ENCODE measurements at places on chromosomes 2 and 18. TPM values are rescaled to one million over a fixed set of nuclear protein-coding genes. Genes with fewer than 3 reads are reported as not detected.
A peak's percentile ranks its signal among the peaks of the same experiment; 100 is the strongest.

DNA sequence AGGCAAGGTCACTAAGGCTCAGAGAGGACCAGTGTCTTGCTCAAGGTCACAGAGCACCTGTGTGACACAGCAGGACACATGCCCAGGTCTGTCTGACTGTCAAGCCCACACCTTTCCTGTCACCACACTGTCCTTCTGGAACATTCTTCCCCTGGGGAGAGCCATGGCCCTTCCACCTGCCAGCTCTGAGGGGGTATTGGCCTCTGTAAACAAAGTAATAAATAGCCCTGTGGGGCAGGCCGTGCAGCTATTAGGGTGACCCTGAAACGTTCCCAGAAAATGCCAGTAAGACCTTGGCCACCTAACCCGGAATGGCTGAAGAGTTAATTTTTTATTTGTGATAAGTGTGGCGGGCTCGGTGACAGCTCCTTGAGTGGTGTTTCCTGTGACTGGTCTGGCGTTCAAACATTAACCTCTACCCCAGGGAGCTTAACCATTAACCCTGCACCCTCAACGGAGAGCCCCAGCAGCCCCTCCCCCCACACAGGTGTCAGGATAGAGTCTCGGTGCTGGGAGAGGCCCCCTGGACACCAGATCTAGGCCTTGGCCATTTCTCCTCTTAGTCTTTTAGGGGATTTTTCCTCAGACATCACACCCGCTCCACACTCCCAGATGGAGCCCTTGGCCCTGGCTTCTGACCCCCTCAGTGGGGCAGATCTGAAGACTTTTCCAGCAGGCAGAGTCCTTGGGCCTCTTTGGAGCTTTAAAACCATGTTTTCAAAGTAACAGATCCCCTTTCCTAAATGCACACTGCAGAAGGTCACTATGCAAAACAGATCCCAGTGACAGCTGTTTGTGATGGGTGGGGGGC, 36.6 kb downstream of the SCTR start:
- peaks cover 76% of the 10 kb centered on the region for H3K4me1 ChIP-seq
- H3K27ac ChIP-seq: peak overlapping the region; percentile 69
- H3K27me3 ChIP-seq: no peaks in the 10 kb centered on the region
- H3K4me3 ChIP-seq: no peak overlapping the region
- no peak for DNase-seq

KCNE4 gene
- total RNA-seq: 13.6 TPM

- no peak for DNase-seq
- no peaks in the 10 kb centered on the region for H3K36me3 ChIP-seq
- peaks cover 26% of the 10 kb centered on the region for H3K4me1 ChIP-seq
- H3K4me3 ChIP-seq: no peak overlapping the region
- H3K27me3 ChIP-seq: no peaks in the 10 kb centered on the region
Measured at GRCh38 chr18:77054288-77054605, 78.3 kb downstream of the MBP start.

- no peak overlapping the region for H3K27ac ChIP-seq
- H3K4me1 ChIP-seq: no peaks in the 10 kb centered on the region
- DNase-seq: no peak
- H3K27me3 ChIP-seq: no peaks in the 10 kb centered on the region
- no peak overlapping the region for H3K4me3 ChIP-seq
Measured at GRCh38 chr2:210798180-210798579, 241.8 kb downstream of the CPS1 start.

DNA sequence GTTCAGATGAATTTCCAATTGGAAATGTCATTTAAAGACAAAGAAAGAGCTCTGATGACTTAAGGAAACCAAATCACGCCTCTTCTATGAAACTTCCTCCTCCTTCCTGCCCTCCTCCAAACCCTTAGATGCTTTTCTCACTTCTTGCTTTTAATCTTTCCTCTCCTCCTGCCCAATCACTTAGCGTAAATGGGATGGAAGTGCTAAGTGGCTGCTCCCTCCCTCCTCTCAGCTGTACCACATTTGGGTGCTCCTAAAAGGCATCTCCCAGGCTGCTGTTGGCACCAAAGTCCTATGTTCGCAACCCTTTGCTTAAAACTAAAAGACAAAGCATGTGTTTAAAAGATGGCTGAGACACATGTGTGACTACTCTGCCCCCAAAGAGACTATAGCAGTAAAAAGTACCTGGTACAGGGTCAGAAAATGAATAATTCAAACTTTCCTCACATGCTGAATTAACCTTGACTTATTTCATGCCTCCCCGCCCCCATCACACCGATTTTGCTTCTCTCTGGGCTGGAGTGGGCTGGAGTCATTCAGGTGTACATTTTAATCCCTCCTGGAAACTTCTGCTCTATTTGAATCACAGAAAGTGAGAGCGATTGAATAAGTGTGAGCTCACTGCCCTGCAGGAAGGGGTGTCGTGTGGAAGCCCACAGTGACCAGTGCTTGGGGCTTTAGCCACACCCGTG, 59.2 kb upstream of the KLF7 start:
- no peak overlapping the region for H3K4me3 ChIP-seq
- no peaks in the 10 kb centered on the region for H3K36me3 ChIP-seq
- H3K4me1 ChIP-seq: peaks cover 32% of the 10 kb centered on the region
- H3K27me3 ChIP-seq: no peaks in the 10 kb centered on the region

DNA sequence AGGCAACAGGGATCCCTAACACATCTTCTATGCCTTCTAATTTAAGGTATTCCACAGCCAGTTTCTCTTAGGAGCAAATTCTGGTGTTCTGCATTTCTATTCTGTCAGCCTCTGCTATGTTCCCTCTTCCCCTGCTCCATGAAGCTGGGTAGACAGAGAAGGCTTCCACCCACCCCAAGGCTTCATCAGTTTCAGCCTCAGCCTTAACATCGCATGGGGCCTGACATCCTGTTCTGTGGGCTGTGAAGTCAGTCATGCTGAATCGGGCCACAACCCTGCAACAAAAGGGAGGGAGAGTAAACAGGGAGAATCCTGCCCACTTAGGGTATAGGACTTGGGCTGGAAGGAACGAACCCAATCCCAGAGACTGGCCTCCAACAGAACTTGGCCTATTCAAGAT, 70.6 kb upstream of the PPM1B start:
- no peak overlapping the region for H3K4me3 ChIP-seq
- no peak overlapping the region for H3K27ac ChIP-seq
- no peaks in the 10 kb centered on the region for H3K27me3 ChIP-seq
- no peaks in the 10 kb centered on the region for H3K36me3 ChIP-seq
- no peaks in the 10 kb centered on the region for H3K4me1 ChIP-seq

COL4A3 gene
- total RNA-seq: 36.7 TPM

- peak; percentile 6 for DNase-seq
- no peaks in the 10 kb centered on the region for H3K36me3 ChIP-seq
- H3K4me3 ChIP-seq: no peak overlapping the region
- H3K27ac ChIP-seq: no peak overlapping the region
- peaks cover 42% of the 10 kb centered on the region for H3K4me1 ChIP-seq
- no peaks in the 10 kb centered on the region for H3K27me3 ChIP-seq
Measured at GRCh38 chr2:40244675-40245074, 207.2 kb downstream of the SLC8A1 start.

DSC3 gene
- total RNA-seq: 12.9 TPM

- no peak overlapping the region for H3K27ac ChIP-seq
- H3K4me3 ChIP-seq: no peak overlapping the region
- H3K36me3 ChIP-seq: no peaks in the 10 kb centered on the region
- H3K27me3 ChIP-seq: no peaks in the 10 kb centered on the region
Measured at GRCh38 chr2:65957886-65958285, 477.0 kb upstream of the MEIS1 start.

SGPP2 gene
- 0.28 TPM for total RNA-seq

- peaks cover 8% of the 10 kb centered on the region for H3K4me1 ChIP-seq
- no peaks in the 10 kb centered on the region for H3K27me3 ChIP-seq
- DNase-seq: no peak
- no peak overlapping the region for H3K27ac ChIP-seq
- H3K4me3 ChIP-seq: no peak overlapping the region
Measured at GRCh38 chr2:111665011-111665410, 219.0 kb downstream of the ANAPC1 start.

DNA sequence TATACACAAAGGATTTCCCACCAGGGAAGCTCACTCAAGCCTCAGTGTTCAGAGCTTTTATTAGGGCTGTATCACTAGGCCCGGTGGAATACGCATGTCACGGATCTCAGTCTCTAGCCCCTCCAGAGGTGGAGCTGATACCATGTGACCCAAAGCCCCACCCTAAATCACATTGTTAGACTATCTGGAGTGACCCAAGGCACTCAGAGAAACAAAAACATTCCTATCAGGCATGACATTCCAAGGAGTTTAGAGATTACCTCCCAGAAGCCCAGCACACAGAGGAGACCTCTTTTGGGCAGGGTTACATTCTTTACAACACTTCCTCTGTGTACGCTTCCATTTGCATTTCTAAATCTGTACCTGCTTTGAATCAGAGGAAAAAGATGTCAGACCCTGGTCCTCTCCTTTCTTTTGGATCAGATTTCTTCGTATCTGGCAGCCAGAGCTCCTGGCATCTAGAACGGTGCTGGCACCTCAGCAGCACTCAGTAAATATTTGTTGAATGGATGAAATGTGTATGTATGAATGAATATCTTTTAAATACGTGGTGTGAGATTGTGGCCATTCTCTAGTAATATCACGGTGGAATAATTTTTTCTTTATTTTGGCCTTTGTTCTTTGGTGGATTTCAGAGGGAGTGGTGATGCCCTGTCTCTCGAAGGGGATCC, 37.7 kb upstream of the SMAD2 start:
- peak overlapping the region; percentile 16 for H3K4me3 ChIP-seq
- H3K36me3 ChIP-seq: no peaks in the 10 kb centered on the region
- peaks cover 6% of the 10 kb centered on the region for H3K4me1 ChIP-seq
- H3K27me3 ChIP-seq: no peaks in the 10 kb centered on the region

DNA sequence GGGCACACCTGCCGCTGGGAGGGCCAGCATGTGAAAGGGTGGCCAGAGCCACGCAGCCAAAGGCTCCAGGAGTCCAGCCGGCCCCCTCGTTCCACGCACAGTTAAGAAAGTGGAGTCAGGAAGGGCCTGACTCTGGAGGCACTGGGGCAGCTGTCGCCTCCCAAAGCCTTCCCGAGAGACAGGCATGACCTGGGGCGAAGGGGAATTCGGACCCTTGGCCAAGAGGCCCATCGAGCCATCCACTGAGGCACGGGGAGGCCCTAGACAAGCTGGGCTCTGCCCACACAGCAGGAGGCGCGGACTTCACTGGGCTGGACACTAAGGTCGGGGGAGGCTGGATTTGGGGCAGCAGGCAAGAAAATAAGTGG, 38.5 kb upstream of the SNED1 start:
- no peaks in the 10 kb centered on the region for H3K27me3 ChIP-seq
- H3K4me1 ChIP-seq: peaks cover 2% of the 10 kb centered on the region
- no peak overlapping the region for H3K4me3 ChIP-seq
- DNase-seq: no peak
- no peaks in the 10 kb centered on the region for H3K36me3 ChIP-seq

STARD6 gene
- not detected for total RNA-seq

TET3 gene
- 8.7 TPM for total RNA-seq

EVA1A gene
- 1.1 TPM for total RNA-seq

DNA sequence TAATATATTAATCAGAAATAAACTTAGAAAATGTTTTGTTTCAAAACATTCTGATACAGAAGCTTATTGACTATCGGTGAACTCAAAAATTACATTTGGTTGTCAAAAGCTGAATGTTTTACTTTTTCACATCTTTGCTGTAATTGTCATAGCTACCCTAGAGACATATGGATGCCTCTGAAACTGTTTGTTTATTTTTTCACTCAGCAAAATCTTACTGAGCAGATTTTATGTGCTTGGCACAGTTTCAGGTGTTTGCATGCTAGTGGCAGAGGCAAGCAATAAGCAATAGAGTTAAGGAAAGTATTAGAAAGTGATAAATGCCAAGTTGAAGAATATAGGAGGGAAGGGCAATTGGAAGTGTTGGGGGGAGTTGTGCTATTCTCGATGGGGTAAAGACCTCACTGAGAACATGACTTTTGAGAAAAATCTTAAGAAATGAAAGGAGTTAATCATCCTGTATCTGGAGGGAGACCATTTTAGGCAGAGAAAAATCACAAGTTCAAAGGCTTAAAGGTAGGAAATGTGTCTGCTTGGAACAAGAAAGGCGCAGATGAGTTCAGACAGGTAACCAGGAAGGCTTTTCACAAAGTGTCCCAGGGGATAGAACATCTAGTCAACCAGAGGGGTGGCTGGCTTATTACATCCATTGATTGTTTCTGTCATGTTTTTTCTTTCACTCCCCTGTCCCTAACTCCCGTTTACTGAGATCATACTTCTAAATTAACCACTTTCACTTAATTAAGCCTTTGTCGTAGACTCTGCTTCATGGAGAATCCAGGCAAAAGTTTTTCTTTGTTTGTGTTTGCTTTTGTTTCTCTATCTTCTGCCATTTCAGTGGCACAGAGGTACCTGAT, 27.2 kb upstream of the COBLL1 start:
- no peaks in the 10 kb centered on the region for H3K4me1 ChIP-seq
- DNase-seq: no peak
- H3K36me3 ChIP-seq: no peaks in the 10 kb centered on the region
- no peak overlapping the region for H3K27ac ChIP-seq

GRCh38 chr2:135792401-135793150, 44.4 kb downstream of the LCT start:
- H3K36me3 ChIP-seq: no peaks in the 10 kb centered on the region
- H3K27ac ChIP-seq: no peak overlapping the region
- DNase-seq: no peak
- H3K4me1 ChIP-seq: no peaks in the 10 kb centered on the region
- no peak overlapping the region for H3K4me3 ChIP-seq
- no peaks in the 10 kb centered on the region for H3K27me3 ChIP-seq

DNA sequence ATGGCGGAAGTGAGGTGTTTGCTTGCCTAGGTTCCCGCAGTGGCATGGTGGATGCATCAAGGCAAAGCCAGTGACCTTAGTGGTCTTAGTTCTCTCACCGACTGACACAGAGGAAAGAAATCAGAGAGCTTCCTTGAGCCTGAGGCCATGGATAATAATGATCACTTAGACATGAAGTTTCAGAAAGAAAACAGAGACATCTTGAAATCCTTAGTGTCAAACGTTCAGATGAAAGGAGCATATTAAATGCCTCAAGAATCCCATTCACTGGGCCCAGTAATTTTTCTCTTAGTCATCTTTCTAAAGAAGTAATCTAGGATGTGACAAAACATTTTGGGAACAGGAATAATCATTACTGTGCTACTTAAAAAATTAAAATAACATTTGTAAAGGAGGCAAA, 35.2 kb downstream of the COPS8 start:
- H3K36me3 ChIP-seq: no peaks in the 10 kb centered on the region
- no peaks in the 10 kb centered on the region for H3K27me3 ChIP-seq
- H3K27ac ChIP-seq: no peak overlapping the region

GRCh38 chr2:191740016-191740419, 62.1 kb downstream of the NABP1 start:
- no peaks in the 10 kb centered on the region for H3K36me3 ChIP-seq
- H3K4me1 ChIP-seq: no peaks in the 10 kb centered on the region
- no peak overlapping the region for H3K4me3 ChIP-seq
- DNase-seq: no peak

TCF4 gene
- total RNA-seq: 267 TPM

SLC4A3 gene
- total RNA-seq: 5.6 TPM
